NCI-H1930 (cell line): ENCODE measurements at places on chromosomes 6 and 20.

- no peak for DNase-seq
These were observed 109.0 kb downstream of the ATG5 start for GRCh38 chr6:106216527-106216926.

GRCh38 chr6:51199105-51199552, 380.5 kb downstream of the TFAP2B start:
- DNase-seq, result no peak

DNA sequence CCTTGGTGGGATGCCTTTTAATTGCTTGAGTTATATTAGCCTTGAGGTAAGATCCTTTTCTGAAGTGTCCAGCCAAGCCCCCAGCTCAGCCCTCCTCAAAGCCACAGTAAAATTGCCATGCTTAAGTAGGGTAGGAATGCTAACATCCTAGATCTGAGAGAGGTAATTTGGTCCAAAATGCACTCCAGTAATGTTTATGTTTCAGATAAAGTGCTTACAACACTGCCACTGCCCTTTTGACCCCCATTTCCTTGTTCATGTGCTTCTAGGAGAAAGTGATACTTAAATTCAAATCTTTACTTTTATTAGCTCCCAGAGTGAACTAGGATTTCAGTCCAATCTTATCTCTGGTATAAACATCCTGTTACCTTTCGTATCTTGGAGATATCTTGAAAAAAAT, 318.0 kb downstream of the BMP2 start:
- DNase-seq, result no peak

DNA sequence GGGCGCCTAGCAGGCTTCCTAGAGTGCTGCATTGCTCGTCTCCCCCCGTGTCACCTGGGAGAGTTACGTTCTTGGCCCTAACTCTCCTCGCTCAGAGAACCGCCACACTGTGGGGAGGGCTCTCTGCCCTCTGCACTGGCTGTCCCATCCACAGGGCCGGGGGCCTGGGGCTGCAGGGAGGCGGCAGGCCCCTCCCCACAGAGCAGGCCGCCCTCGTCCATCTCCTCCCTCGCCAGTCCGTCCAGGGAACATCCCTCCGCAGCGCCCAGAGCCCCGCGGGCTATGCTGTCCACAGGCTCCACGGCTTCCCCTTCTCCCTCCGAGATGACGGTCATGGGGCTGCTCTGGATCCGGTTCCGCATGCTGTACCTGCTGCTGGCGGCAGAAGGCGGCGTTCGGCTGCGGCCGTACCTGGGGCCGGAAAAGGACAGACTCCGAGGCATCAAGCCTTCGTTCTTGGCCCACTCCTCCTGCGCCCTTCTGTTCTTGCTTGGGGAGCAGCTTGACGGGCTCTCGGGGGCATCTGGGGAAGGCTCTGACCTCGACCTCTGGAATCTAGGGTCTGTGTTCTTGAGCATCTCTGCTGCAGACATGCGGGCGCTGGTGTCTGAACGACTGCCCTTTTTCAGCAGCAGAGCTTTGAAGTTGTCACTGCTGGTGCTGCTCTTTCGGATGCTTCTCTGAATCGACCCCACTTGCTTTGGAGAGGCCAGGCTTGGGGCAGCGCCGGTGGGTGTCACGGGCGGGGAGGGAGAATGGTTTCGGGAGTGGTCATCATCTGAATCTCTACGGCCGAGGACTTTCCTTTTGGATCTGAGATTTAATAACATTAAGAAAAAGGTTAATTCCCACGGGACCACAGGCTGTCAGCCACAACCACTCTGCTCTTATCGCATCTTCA, 20.2 kb downstream of the HEBP2 start:
- DNase-seq, result no peak

GRCh38 chr20:24762791-24763350, 186.2 kb upstream of the CST7 start:
- no peak for DNase-seq

DNA sequence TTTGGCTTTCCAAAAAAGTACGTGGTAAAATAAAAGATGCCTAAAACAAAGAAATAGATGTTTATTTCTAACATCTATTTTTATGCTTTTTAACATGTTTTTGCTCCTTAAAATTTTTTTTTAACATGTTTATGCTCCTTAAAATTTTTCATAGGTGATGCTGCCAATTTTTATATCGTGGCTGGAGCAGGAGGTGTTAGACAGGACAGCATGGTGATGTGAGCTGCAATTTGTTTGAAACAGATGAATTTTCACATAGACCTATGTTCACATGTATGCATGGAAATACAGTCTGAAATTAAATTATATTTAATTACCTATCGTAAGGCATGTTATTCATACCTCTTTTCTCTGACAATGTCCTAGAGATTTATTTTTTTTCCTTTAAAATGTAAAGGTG, 784.8 kb downstream of the EPHA7 start:
- no peak for DNase-seq

DNA sequence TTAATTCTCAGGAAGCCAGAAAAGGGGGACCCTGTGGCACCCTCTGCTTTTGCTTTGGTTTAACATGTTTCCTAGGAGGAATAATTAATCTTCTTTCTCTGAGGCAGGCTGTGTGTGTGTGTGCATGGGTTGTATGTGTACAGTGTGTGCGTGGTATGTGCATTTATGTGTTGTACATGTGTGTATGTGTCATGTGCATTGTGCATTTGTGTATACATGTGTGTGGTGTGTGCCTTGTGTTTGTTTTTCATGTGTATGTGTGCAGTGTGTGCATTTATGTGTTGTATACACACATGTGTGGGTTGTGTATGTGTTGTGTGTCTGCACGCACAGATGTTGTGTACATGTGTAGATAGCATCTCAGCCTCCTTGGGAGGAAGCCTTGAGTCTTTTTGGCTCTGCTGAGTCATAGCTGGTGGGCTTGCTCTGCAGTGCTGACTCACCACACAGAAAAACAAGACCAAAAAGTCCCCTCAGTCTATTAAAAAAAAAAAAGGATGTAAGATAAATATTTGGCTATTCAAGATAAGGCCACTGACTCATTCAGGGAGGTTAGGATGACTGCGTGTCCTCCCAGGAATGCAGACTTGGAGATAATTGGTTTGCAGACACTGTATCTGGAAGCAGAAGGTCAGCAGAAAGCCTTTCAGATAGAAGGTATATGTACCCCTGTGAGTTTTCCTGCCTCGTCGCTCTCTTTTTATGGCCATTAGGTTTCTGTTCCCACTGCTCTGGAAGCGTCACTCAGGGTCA, 58.6 kb downstream of the SYNJ2 start:
- DNase-seq, result no peak

DNA sequence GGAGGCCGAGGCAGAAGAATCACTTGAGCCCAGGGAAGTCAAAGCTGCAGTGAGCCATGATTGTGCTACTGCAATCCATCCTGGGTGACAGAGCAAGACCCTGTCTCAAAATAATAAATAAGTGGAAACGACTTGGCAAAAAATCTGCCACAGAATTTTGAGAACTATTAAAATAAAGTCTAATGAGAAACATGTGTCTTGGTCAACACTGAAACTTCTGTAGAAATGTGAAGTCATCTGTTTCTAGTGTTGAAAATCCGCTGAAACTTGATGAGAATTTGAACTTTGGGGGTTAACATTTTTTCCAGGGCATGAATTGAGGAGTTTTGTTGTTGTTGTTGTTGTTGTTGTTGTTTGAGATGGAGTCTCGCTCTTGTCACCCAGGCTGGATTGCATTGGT, 29.0 kb upstream of the BCLAF1 start:
- DNase-seq, result no peak

DNA sequence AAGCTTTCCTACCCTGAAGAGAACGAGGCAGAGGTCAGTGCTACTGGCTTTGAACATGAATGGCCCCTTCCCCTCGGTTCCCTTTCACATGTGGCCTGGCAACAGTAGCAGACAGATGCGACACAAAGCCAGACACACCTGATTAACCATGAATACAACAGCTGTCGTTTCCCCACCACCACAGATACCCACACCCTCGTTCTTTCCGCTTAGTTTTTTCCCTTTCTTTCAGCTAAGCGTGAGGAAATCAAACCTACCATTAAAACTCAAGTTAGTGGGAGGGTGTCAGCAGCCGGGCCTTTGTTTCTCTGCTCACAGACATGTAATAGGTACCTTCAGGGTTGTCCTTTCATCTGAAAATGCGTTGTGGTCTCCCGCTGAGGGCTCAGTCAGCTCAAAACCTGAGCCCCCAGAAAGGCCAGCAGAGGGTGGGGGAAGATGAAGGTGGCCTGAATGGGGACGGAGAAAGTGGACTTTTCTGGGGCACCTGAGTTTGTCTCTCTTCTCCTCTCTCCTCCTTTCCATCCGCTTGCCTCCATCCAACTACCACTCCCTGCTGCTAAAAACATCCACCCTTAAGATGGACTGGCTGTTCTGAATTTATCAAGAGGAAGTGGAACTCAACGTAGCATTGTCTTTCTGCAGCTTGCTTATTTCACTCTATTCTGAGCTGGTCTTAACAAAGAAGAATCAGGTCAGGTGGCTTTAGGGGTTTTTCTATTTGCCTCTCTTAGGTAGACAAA, 516.6 kb upstream of the JARID2 start:
- DNase-seq, result no peak

DNA sequence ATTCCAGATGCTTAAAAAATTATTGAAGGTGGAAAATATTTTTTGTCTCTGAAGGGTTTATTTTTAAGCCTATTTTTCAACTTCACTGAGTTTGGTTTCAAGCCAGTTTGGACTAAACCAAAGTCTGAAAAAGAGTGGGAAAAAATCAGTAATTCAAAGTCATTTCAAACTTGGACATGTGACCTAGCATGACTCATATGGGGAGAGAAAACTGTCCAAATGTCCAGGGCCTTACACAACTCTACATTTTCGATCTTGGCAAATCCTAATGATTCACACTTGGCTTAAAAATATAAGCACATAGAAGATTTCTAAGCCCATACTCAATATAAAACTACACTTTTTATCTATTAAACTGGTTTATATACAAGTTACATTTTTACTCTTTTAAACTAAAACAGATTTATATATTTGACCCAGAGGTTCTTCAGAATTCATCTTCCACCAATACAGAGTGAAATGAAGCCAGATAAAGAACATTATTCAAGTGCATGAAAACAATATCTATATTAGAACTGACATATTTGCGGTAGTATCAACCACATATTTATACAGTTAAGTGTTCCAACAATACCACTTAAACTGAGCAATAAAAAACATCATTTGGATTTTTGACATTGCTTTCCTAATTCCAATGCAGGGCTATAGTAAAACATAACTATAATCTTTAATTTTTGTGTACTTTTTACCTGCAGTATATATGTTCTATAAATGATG, 110.3 kb upstream of the TCF21 start:
- no peak for DNase-seq

- no peak for DNase-seq
These were observed 219.0 kb downstream of the CDC5L start for GRCh38 chr6:44606504-44606903.

DNA sequence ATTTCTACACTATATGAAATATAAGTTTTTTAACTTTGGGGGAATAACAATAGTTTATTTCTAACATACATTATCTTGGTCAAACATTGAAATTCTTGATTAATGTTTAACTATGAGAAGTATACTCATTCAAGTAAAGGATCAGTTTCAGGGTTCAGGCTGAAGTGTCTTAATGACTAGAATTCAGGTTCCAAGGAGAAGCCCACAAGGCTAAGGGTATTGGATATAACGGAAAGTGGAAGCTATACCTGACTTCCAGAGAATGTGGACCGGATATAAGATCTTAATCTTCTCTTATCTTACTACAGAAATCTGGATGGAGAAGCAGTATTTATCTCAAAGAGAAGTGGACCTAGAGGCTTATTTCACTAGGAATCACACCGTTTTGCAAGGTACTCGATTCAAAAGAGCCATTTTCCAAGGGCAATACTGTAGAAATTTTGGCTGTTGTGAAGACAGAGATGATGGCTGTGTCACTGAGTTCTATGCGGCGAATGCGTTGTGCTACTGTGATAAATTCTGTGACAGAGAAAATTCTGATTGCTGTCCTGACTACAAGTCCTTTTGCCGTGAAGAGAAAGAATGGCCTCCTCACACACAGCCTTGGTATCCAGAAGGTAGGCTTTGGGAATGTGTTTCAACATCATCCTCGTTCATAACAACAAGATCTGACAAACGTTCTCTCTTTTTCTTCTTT, at the start of gene TINAG:
TSS of gene TINAG (plus strand) at position 153 of the 697 bp plus-strand sequence. CDS start at position 263, 110 bp downstream.
- no peak for DNase-seq

- DNase-seq, result no peak
These were observed 63.9 kb downstream of the FAM83B start for GRCh38 chr6:54910431-54910884.

GRCh38 chr6:44906761-44907160, 421.4 kb upstream of the RUNX2 start:
- DNase-seq, result no peak

DNA sequence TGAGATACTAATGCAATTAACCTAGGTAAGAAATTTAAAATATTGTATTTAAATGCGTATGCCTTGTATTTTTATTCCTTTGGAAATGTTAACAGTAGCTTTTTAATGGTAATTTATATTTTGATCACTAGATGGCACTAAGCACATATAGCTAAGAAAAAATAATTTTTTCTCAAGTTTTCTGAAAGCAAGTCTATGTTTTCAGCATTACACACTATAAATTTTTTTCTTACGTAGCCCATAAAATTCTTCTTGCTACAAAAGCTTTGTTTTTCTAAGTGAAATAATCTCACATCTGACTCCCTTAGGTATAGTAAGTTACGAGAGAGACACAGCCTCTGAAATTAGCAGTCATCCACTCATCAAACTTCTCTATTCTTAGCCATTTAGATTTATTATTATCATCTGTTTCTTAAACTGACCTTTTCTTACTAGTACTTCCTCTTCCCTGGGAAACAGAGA, 35.7 kb downstream of the TSPYL4 start:
- DNase-seq, result no peak

GRCh38 chr6:136639702-136640101, 89.5 kb upstream of the MAP7 start:
- no peak for DNase-seq
